AG08396 (cell line): ENCODE measurements at places on chromosomes 5 and 9.

DNA sequence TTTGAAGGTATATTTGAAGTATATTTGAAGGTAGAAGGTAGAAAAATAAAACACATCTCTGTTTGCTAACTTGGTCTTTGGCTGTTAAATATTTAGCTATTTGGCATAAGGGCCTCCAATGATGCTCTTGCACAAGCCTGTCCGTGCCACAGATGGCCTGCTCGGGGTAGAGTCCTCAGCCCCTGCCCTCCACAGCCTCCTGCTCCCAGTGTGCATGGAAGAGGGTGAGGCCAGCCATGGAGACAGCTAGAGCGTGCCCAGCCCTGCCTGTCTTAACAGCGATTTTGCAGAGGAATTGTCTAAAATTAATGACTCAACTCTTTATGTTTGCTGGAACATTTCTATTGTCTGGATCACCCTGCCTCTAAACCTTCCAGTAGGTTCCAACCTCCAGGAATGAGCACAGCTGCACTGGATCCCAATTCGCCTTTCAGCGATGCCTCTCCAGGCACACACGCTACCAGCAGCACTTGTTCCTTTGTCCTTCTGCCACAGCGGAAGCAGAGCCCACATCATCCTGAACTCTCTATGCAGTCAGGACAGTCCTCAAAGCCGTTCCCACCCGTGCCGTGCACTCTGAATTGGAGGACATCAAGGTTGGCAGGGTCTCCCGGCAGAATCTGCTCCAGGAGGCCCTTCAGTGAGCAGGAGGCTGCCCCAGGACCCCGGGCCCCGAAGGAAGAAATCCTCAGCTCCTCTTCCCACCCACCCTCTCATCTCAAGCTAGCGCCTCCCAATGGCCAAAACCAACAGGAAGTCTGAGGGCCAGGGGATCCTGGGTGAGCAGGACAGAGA, 254.0 kb upstream of the IRX1 start:
- no peak for DNase-seq

GRCh38 chr9:117768750-117769395, 64.7 kb downstream of the TLR4 start:
- no peak for DNase-seq

GRCh38 chr9:3329361-3329760, 196.4 kb downstream of the RFX3 start:
- DNase-seq, result no peak

DNA sequence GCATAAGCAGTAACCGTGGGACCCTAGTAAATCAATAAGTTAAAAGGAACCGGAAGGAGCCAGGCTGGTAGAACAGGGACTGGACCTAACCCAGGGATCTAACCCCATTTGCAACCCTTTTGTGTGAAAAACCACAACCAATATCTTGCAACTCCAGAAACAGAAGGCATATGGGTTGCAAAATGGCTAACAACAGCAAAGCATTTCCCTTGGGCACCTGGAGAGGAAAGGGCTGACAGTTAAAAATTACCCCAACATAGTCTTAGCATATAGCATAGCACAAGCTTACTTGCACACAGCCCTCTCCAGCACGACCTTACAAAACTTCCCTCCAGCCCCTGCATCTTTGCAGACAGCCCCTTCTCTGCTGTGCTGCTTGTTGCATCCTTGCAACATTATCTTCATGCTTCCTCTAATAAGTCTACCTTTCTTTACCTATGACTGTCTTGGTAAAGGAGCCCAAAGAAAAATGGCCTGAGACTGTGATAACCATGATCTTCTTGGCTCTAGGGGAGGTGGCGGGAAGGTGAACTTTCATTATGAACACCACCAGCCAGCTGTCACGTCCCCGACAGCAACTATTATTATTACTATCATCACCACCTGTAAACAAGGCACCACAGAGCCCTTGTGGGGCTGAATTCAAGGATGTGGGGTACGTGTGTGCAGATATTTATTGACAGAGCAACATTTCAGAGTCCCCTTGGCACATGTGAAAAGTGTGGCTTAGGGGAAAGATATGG, 49.8 kb downstream of the PRRC1 start:
- DNase-seq, result no peak

DNA sequence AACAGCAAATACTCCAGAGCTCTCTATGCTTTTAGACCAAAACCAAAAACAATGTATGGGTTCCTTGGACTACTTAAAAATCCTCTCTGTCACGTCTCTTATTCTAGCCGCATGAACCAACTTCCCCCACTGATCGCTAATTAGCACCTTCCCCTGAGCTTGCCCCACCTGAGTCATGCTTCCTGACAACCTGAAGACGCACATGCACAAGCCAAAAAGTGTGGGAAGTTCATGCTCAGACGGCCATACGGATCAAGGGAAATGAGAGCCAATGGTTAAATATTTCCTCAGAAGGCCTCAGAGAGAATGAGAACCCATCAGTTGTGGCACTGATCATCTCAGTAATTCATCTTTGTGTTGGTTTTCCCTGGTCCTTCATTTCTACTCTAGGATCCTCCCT, 199.7 kb downstream of the BNC2 start:
- no peak for DNase-seq

DNA sequence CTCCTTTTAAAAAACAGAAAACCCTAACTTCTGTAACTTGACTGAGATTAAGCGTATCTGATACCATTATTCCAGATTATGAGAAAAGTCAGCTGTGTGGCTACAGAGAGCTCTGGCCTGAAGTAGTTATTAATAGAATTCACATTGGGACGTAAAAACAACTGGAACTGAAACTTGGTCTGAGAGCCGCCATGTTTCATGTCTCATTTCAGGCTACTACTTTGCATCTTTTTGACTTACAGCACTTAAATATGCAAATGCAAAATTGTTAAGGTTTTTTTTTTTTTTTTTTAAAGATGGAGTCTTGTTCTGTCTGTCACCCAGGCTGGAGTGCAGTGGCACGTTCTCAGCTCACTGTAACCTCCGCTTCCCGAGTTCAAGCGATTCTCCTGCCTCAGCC, 25.2 kb downstream of the MAP3K1 start:
- DNase-seq, result no peak

GRCh38 chr9:15549611-15550010, 3.2 kb upstream of the CCDC171 start:
- no peak for DNase-seq

GRCh38 chr5:124236361-124237205, 509.9 kb downstream of the ZNF608 start:
- no peak for DNase-seq

- no peak for DNase-seq
Observed at GRCh38 chr5:143509758-143510221, 106.3 kb upstream of the NR3C1 start.

DNA sequence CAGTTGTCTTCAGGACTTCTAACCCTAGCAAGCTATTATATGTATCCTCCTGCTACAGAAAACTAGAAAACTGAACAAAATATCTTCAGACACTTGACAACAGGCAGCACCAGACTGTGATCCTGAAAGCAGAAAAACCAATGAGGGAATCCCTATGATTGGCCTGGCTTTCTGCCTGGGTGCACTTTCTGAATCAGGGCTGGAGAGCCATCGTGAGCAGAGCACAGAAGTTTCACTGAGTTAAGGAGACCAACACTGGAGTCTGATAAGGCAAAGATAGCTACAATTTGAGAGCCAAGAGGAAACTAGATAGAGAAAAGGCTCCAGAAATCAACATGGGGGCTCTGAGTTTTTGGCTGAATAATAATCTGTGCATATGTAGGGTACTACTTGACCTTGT, 106.5 kb downstream of the FANCC start:
- DNase-seq, result no peak

DNA sequence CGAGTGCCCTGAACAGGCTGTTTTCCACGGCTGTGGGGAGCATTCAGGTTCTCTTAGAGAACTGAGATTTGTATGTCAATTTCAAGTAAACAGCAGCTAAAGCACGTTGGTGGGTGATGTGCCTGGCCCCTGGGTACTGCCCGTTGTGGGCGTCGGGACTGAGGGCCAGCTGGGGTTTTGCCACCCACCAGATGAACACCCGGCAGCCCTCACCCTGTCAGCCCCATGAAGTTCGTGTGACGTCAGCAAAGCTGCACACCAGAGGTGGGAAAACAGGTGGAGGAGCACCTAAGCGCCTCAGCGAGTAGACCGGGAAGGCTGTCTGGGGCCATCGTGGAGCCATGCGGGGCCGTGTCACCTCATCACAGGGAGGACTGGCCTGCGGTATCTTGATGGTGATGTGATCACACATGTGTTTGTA, 9.2 kb downstream of the CEP72 start:
- no peak for DNase-seq

- DNase-seq, result no peak
Observed at GRCh38 chr9:108960331-108960730, 26.1 kb downstream of the ABITRAM start.

- DNase-seq, result peak; percentile 53
Observed at GRCh38 chr9:32968101-32969011, 33.1 kb downstream of the APTX start.

GRCh38 chr5:25095261-25095660, 450.5 kb upstream of the CDH10 start:
- DNase-seq, result no peak

DNA sequence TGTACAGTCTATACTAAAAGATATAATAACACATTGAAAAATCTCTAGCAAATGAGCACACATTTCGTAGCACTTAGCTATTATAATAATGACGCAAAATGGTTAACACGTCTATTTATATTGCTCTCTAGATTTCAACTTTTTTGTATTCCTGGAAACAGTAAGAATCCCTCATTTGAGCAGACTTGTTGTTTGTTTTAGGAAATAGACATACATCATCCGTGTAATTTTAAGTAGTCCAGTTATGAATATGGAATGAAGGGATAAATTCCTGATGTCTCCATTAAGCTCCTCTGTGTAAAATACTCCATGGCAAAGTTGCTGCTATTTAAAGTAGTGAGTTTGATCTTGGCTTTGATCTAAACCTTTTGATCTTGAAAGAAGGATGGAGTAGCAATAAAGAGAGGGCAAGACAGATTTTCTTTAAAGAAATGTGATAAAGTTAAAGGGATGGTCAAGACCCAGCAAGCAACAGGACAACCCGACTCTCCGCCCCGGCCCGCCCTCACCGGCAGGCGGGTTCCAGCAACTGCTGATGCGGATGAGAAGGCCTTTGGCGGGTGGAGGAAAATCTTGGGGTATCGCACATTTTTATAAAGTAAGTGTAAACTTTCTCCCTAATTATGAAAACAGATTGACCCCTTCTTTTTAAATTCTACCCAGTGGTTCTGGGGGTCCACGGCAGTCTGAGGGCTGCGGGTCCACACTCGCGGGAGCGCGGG, 277.4 kb downstream of the AOPEP start:
- peak; percentile 70 for DNase-seq

GRCh38 chr5:132183723-132184122, 43.9 kb downstream of the P4HA2 start:
- no peak for DNase-seq

DNA sequence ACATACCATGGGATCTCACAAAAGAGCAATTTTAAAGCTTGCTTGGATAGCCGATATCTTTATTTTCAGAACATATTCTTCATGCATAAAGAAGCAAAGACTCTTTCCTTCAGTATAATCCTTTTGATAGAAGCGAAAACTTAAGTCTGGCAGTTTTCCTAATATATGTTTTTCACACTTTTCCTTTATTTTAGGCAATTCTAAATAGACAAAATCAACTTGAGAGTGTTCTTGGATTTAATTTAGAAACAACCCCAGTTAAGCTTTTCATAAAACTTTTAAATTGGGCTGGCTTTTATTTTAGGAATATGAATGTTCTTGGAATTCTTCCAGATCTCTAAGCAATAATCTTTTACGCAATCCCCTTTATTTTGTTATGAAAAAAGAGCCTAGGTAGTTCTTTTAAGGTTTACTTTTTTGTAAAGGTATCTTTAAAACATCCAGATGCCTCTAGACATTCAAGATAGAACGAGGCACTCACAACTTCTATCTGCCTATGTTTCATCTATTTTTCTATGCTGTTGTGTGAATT, 51.5 kb upstream of the HSPB3 start:
- DNase-seq, result no peak

DNA sequence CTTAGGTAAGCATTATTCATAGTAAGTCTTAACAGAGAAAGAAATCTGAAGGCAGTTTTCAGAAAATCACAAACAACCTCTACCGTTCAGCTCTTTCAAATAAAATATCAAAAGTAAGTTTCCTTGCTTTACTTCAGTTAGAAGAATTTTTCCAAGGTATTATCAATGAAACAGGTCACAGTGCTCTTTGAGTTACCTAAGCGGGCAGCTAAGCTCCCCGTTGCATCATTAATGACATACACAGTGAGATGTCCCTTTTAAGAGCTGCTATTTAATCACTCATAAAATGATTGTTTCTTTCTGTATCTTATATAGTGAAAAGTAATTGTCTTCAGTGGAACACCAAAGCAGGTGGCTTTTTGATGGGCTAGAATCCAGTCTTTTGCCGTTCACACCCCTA, 86.2 kb upstream of the PIK3R1 start:
- DNase-seq, result no peak

GRCh38 chr5:151080613-151081430, at the start of gene TNIP1:
Gene TNIP1, minus strand, starts transcription at chr5:151081034. Its CDS starts 15,939 bp downstream, at chr5:151065095.
- peak; percentile 97 for DNase-seq

DNA sequence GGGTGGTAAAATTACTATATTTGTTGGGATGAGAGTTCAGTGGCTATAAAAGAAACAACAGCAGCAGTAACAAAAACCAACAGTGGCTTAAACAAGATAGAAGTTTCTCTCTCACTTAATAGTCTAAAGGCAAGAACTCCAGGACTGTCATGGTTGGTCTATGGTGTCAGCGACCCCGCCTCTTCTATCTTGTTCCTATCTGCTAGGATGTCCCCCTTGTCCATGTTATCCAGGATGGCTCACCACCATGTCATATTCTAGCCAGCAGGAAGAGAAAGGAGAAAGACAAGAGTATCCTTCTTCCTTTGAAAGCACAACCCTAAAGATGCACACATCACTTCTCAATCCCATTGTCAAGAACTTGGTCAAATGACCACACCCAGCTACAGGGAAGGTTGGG, 11.3 kb upstream of the OTP start:
- DNase-seq, result no peak

- no peak for DNase-seq
Observed at GRCh38 chr9:124281931-124282371, 24.2 kb downstream of the NEK6 start.

DNA sequence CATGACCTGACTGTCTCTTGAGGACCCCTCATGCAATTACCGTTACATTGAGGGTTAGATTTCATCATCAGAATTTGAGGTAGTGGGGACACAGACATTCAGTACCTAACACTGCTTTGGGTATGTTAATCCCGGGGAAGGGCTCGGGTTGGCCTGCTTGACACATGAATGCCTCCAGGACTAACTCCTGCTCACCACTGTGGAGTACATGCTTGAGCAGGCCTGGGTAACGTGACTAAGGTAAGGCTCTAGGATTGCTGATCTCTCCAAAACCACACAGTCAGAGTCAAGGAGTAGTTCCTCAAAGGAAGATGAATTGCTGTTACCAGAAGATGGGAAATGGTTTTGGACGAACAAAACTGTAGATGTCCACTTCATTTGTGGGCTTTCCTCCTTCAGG, 376.3 kb upstream of the ZNF462 start:
- no peak for DNase-seq
